ENCODE measurements at places on chromosomes 16 and 17. TPM values are rescaled to one million over a fixed set of nuclear protein-coding genes. Genes with fewer than 3 reads are reported as not detected.

Gene CD300H
- 0.17 TPM for total RNA-seq

Gene MT4
- not detected for total RNA-seq

Gene SLC16A5
- 18.7 TPM for total RNA-seq

Gene SEPTIN12
- not detected for total RNA-seq

Gene HCRT
- total RNA-seq = not detected

Gene MMP28
- total RNA-seq = 8.8 TPM

Gene METTL23
- 54.2 TPM for total RNA-seq

Gene SDR42E1
- 1.6 TPM for total RNA-seq

Gene HAS3
- total RNA-seq = 32.7 TPM

Gene ST6GALNAC2
- total RNA-seq = 0.51 TPM

Gene CACNA1H
- total RNA-seq = 17.4 TPM

Gene FHOD1
- total RNA-seq = 31.3 TPM

Gene KRT20
- total RNA-seq = 0.18 TPM
